ENCODE measurements at places on chromosomes 13 and 19.

DNA sequence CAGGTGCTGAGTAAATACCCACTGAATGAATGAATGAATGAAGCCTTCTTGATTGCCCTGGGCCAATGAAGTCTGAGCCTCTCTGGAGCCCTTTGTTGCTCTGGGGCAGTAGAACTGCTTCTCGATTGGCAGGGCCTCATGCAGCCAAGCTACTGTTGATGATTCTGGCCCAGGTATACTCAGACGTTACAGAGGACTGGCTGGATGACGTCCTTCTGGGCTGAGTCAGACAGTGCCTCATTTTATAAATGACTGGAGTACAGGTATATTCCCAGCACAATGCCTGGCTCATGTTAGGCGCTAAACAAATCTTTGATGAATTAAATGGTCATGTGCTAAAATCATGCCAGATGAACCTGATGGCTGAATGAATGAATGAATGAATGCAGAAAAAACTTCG, 243.8 kb upstream of the MAB21L1 start:
- no peak for DNase-seq

GRCh38 chr19:46353730-46354528, 7.0 kb downstream of the PPP5C start:
- no peak for DNase-seq

DNA sequence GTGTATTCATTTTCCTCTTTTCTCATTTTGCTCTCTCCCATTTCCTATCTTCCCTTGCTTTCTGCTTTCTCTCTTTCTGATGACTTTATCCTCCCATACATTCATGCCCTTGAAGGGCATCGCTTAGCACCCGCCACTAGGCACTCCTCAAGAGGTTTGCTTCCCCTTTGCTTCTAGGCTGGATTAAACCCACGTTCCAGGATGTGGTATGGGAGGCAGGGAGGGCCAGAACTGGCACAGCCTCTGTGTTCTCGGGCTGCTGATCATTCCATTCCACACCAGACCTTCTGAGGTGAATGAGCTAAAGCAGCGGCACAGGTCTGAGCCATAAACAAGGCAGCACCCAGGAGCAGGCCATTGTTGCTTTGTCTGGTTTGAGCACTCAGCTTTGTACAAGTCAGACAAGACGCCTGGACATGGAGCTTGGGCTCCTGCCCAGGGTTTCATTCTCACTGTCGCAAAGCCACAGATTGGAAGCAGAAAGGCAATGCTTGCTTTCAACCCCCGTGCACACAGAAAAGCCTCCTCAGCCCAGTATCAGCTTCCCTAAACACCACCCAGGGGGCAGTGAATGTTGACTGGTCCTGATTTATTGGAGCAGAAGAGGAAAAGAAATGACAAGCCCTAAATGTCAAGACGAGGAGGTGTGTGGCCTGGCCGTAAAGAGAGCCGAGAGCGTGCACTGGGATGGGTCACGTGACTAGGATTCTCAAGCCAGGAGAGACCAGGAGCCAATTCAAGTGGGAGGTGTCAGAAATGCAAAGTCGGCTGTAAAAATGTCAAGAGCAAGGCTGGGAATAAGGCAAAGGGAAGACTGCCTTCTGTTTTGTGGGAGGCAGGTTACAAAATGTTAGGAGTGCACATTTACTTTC, 218.0 kb upstream of the SERP2 start:
- no peak for DNase-seq

DNA sequence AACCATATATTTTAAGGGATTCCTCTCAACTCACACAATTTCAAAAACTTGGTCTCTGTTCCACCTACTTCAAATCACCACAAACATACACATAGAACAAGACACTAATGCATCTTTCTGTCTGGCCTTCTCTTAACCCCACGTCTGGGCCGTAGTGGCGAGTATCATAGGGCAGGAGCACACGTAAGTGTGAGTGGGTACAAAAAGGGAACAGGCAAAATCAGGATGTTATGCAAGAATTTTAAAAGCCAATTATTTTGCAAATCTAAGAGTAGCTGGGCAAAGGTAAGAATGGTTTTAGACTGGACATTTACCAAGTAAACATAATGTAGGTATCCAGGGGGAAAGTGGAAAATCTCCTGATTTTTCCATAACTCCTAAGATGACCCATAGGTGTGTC, 35.1 kb downstream of the MTMR6 start:
- DNase-seq, result peak; percentile 68

Measured in inflammatory macrophage treated with lipopolysaccharide for 4 hours (primary cell).